ENCODE measurements at places on chromosomes 11 and 22.

DNA sequence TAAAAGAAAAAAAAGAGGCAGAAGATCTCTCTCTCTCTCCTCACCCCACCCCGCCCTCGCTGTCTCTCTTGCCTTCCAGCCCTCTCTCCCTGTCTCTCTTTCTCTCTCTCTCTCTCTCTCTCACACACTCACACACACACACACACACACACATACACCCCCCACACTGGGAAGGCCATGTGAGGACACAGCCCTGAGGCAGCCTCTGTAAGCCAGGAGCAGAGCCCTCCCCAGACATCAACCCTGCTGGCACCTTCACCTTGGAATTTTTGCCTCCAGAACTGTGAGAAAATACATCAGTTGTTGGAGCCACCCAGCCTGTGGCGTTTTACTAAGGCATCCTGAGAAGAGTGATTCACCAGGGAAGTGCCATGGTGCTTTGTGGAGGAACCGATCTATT is 14.7 kb downstream of the APOL3 start:
- DNase-seq, result no peak

DNA sequence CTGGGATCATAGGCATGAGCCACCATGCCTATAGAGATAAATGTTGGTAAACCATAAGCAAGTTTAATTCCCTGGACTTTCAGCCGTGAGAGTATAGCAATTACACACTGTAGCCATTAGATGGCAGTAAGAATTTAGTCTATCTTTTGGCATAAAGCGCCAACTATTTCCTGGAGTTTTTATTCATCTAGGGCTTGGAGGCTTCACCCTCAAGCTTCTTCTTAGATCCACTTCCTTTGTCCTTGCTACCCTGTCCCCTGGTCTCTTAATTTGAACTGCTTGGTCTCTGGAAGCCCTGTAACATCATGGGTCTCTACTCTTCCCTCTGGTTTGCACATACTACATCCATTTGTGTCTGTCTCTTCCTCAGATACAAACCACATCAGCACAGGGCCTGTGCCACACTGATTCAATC is 38.2 kb downstream of the OR10A6 start:
- peak; percentile 56 for DNase-seq

DNA sequence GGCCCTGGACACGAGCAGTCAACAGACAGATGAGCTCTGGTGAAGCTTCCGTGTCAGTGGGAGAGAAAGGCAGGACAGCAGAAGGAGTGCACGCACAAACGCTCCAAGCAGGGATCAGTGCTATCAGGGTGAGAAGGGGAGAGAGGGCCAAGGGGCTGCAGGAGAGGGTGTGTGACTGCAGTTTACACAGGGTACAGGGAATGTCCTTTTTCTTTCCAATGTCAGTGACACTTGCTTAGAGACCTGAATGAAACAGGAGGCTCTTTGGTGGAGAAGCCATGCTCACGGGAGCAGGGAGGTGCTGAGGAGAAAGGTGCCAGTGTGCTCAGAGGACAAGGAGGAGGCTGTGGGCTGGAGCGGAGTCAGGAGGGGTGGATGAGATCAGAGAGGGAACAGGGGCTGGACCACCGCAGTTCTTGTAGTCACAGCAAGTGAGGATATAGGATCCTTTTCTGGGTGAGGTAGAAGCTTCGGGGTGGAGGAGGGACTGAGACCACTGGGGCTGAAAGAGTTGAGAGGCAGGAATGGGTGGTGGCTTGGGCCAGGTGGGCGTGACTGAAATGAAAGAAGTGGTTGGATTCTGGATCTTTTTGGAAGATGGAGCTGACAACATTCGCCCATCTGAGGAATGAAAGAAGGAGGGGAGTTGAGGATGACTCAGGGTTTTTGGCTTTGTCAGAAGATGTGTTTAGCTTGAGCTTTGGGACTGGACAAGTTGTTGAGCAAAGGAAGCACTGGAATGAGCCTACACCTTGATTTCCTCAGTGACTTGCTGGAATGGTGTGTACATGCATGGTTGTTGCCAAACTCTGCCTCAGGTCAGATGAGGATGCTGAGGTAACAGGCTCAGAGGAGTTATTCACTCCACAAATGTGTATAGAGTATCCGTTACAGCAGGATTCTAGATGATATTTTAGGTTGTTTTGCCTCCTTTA is 87.9 kb downstream of the ADAMTS15 start:
- no peak for DNase-seq

DNA sequence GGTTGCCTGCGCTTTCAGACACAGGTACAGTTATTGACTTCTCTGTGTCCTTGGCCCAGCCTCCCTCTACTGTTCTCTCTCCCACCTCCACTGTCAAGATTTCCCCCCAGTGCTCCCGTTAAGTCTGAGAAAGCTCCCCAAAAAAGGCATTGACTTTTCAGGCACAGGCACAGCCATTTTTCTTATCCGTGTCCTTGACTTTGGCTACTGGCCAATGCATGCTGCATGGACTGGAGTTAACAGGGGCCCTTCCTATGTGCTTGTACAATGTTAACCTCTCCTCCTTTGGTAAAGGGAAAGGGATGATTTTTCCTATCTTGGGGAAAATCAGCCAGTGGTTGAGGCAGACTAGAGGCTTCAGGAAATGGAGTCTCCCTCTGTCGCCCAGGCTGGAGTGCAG is 4.3 kb downstream of the APOL5 start:
- no peak for DNase-seq

- DNase-seq, result no peak
These were observed 8.3 kb upstream of the ARL14EP start for GRCh38 chr11:30314625-30315024.

DNA sequence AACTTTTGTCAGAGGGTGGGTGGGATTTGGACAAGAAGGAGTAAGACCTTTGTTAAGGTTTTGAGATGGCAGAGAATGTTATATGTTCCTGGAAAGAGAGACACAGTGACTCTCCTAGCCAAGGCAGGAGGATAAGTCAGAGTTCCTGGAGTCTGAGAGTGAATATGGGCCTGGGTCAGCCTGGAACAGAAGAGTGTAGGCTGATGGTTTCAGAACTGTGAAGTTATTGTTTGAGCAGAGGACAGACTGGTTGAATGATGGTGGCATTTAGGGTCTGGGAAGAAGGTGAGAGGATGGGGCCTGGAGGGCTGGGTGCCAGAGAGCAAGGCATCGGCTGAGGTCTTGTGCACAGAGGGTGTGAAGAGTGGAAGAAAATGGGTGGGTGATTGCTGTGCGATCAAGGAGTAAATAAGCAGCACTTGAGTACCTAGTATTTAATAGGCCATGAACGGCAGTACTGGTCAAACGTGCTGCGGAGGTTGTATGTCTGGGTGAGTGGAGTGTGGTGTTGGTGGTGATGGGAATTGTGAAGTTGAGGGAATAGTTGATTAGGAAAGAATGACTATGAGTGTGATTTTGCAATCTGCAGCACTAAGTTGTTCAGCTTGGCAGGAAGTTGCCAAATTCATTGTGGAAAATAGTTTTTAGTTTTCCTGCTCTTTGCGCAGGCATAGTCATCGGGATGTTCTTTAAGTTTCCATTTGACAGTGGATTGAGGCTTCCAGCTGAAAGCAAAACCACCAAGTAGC is 1.8 kb downstream of the PANX1 start:
- no peak for DNase-seq

DNA sequence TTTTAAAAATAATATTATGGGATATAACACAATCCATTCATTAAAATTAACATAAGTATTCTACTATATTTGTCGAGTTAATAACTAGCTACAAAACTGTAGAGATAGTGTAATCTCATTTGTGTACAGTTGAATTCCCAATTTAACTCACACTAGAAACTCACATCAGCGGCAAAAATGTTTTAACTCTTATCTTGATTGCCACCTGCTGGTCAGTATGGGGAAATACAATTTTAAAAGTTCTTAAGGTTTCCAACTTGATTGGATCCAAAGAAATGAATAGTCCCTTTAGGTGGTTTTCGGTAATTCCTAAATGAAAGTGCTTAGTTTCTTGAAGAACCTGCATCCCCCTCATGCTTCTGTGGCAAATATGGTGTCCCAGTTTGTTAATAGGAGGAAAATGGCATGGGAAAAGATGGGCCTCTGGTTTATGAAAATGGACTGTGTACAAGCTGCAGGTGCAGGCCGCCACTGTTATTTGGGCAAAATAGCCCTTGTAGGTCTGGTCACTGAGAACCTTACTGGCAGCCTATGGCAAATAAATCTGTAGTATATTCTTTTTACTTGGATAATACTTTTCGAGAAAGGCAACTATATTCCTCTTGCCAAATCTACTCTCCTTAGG is 33.7 kb upstream of the SLC17A6 start:
- peak; percentile 25 for DNase-seq

DNA sequence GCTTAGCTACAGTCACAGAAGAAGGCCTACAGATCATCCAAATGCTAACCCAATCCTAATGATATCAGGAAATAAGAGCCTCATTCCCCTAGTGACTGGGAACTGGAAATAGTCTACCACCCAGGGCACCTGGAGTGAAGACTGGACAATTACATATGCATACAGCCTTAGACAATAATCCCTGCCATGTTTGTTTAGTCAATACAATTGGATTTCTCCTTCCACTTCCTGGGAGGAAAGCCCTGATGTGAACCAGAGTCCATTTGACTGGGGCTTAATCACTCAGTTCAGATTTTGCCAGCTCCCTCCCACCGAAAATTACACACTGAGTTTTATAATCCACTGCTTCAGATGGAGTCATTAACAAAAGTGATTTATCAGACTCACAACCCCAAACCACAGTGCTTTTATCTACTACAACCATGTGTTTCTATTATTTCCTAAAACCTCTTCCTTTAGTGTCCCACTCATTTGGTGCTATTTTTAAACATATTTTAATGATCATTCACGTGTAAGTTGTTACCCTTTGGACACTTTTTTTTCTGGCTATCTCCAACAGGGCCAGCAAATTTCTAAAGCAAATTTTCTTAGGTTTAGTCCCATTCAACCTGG is 29.9 kb downstream of the CWF19L2 start:
- DNase-seq, result no peak

DNA sequence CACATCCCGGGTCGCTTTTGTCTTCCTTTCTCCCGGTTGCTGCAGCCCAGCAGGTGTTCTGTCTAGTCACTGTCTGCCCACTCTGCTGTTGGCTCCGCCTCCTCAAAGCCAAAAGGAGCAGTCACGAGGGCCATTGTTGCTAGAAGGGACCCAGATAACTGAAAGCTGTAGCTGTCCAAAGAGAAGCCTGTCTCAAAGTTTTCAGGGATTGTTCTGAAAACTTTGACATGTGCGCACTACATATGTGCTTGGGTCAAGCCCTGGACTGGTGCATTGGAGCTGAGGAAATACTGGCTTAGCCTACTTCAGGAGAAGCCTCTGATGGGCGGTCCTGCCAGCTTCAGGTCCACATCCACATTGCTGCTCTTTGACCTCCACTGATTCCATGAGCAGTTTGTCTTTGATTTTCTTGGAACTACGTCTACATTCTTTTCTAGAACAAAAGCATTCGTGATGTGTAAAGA is 8.8 kb upstream of the OR2AT4 start:
- DNase-seq, result no peak
